NCI-H2081 (cell line): ENCODE measurements at places on chromosomes 7 and 10.

DNA sequence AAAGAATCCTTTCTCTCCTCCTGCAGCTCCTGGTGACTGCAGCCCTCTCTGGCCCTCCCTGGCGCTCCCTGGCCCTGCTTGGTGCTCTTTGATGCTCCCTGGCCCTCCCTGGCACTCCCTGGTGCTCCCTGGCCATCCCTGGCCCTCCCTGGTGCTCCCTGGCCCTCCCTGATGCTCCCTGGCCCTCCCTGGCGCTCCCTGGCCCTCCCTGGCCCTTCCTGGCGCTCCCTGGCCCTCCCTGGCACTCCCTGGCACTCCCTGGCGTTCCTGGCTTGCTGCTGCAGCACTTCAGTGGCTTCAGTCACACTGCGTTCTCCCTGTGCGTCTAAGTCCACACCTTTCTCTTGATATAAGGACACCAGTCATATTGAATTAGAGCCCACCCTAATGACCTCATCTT, 15.2 kb upstream of the FGFR2 start:
- DNase-seq: no peak

DNA sequence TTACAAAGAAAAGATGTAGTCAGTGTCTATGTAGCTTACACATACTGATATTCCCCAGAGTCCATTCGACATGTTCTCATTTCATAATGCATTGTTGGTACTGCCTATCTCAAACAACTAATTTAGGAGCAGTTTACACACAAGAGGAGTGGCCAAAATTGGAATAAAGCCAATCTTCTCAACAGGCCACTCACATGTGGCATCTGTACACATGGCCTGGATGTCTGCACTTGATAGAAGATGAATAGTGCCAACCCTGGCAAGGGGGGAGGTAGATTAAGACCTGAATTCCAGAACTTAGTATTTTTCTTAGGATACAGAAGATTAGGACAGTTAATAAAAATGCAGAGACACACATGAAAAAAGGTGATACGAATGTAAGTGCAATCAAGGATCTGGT, 125.3 kb upstream of the STARD3NL start:
- DNase-seq: peak; percentile 3

DNA sequence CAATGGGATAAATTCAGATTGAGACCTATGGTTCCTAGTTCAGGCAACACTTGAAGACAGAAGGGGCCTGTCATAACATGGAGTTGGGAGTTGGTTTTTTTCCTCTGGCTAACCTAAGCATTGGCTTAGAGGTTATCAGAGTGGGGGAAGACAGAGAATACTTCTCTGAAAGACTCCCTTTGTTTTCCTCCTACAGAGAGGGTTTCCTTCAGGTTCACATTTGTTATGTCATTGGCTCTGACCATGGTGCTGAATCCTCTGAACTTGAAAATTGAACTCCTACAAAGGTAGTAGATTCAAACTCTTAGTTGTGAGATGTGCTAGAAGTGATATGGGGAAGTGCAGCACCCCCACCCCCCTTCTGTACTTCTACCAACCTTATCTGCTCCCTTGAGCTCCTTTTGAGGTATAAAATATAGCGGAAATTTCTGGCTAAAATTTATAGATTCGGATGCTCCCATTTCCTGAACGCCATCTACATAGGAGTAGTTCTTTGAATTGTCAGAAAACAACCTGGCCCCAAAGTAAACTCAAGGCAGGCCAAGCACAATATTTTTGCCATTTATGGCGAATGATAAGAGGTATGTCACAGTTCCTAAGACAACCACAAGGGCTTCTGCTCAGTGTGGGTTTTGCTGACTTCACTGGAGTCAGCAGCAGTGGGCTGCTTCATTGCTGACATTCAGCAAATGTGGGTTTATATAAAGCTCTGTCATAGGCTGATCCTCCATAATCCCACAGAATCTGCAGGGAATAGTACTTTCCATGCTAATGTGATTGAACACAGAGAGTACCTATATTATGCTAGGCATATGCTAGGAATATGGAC, 131.6 kb upstream of the KLF14 start:
- no peak for DNase-seq

GRCh38 chr10:133279326-133280226, 2.9 kb upstream of the ADAM8 start:
- no peak for DNase-seq

DNA sequence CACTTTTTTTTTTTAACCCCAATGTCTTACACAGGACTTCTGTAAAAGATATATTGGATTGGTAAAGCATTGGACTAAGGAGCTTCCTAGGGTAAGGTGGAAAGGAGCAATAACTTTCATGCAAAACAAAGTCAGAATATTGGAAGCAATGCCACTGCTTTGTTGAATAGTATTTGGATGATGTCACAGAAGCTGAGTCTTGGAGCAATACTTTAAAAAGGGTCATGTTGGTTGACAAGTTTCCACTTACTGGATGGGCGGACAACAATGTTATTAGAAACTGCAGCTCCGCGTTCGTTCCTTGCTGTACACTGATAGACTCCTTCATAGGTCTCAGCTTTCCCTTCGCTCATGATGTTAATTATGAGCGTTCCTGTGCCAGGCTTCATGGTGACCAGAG, 101.9 kb upstream of the LAMB4 start:
- no peak for DNase-seq

DNA sequence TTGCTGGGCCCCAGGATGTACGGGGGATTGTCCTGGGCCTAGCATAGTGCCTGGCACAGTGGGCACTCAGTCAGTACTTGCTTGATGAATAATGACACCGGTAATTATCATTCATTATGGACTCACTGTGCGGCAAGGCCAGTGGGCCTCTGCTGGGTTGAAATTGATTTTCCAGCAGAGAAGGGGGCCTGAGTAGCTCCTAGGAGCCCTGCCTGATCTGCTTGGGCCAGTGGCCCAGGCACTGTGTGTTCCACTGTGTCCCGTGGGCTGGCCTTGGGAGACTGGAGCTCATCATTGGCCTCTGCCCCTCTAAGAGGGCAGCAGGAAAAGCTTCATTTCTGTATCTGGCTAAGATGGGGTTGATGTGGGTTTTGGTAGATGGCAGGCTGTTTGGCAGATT, 1.4 kb downstream of the CHST3 start:
- DNase-seq: no peak

- DNase-seq: peak; percentile 5
Observed at GRCh38 chr10:48608279-48608681, 3.4 kb upstream of the ARHGAP22 start.

DNA sequence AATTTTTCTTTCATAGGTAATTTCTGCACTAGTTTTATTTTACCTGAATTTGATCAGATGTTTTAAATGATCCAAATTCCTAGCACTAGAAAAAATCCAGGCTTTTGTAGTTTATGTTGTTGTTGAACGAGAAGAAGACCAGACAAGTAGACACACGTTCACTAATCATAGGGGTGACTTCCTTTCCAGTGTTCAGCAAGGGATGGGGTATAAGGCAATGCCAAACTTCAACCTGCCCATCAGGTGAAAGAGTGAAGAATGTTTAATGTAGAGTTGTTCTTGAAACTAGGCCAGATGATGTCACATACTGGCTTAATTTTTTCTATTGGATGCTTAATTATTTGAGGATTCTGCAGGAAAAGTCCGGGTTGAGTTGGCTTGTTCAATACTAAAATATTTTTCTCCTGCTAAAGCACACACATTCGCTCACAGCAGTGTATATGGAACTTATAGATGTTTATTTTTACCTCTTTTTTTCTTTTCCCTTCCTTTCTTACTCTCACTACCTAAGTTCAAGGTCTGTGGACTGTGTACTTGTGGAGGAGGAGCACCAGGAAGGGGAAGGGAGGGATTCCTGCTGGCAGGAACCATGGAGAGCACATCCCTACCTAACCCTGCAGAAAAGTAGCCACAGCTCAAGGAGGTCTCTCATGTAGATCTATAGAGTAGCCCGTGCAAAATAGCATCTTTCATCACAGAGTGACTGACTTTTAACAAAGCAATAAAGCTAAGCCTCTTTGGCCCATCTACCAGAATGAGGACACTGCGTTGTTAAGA, 23.1 kb upstream of the AKR1E2 start:
- DNase-seq: no peak

DNA sequence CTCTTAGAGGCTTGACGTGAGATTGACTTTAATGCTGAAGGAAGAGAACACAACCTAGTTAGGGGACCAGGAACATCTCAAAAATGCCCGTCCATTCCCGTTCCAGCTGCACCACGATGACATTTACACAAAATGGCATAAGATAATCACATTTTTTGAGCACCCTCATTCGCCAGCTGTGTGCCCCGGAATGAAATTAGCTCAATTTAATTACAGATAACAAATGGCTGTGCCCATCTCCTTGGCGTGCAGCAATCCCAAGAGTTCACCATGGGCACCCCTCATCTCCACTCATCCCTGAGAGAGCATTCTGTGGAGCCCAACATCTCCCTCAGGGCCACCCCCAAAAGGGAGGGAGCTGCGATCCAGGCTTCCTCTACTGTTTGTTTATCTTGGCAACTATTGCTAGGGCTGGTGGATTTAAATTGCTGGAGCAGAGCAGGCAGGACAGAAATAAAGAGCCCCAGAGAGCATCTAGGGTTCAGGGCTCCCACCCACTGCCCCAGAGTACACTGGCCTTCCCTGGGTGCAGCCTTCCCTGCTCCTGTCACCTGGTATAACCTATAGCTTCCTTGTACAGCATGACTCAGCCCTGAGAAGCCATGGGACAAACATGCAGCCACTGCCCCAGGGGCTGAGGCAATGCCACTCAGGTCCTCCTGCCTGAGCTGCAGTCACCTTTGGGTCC, 263.5 kb downstream of the ZEB1 start:
- DNase-seq: peak; percentile 2

DNA sequence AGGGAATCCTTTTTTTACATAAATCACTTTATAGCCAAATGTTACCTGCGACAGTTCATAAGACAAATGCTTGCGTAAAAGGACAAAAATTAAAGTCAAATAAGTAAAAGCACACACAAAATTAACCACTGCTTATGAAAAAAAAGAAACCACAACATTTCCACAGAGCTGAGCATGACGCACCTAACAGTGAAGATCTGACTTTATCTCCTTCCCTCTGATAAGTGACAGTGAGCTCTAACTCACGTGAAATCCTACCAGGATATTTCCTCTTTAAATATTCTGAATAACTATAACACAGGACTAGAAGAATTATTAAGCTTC, 225.5 kb downstream of the SFMBT2 start:
- no peak for DNase-seq

DNA sequence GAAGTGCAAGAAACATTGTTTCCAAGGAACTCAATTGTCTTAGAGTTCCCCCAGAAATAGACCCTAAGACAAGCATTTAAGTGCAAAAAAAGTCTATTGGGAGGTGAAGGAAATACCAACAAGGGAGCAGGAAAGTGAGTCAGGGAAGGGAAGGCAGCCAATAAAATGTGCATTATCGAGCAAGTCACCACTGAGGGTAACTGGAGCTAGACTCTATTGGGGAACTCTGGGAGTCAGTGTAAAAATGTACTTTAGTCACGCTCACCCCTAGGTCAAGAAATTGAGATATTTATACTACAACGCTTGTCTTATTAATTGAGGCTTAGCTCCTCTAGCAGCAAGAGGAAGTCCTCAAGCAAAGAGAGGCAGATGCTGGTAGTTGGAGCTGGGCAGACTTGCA, 137.7 kb downstream of the RTKN2 start:
- no peak for DNase-seq

- DNase-seq: no peak
Observed at GRCh38 chr7:114740095-114740494, 181.8 kb upstream of the MDFIC start.

DNA sequence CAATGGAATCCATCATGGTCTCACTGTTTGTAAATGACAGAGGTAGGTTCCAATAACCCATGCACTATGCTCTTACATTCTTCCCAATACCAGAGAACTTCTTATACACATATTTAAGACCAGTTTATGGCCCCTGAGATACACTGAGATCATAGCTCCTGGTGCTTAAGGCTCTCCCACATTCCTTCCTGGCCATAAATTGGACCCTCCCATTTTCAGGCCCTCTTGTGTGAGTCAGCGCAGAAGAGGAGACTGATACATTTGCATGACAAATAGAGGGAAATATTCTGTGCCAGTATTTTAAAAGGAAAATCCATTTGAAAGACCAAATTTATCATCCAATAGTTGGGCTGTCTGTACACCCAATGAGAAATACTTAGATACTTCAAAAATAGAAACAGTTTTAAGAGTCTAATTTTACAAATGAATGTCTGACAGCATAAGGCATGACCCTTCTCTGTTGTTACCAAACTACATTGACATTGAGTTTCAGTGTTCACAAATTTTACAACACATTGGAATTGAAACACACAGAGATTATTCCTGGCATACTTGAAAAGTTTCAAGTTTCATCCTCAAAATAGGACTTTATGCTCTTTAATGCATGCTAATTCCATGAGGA, 35.3 kb downstream of the SLC16A9 start:
- DNase-seq: no peak

GRCh38 chr10:49609283-49610113, 612 bp upstream of the SLC18A3 start:
- DNase-seq: no peak

DNA sequence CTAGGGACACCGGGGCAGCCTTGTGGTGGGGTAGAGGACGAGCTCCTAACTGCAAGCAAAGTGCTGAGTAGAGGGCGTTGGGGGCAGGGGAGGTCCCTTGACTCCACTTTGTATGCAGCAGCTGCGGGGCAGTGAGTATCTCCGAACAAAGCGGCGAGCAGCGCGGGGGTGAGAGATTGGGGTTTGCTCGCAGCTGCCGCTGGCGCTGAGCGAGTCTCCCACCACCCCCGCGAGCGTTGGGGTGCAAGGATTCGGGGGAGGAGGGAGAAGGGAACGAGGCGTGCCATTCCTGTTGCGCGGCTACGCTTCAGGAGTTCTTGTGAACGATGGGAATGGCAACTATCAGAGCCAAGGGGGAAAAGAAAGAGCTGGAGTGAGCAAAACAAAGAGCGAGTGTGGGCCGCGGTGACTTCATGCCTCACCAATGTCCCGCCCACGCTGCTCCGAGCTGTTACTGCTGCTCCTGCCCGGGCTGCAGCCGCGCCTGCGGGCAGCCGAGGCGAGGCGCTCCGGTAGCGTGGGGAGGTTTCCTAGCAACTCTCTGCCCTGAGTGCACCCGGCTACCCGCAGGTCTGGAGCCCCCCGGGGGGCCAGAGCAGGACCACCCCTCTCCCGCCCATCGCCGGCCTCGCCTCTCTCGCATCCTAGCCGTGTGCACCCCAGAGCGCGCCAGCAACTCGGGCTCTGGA, at the start of gene ITGB8:
TSS of gene ITGB8 (plus strand) at position 662 of the 689 bp plus-strand sequence. CDS start 907 bp downstream, outside the sequence.
- peak; percentile 83 for DNase-seq

DNA sequence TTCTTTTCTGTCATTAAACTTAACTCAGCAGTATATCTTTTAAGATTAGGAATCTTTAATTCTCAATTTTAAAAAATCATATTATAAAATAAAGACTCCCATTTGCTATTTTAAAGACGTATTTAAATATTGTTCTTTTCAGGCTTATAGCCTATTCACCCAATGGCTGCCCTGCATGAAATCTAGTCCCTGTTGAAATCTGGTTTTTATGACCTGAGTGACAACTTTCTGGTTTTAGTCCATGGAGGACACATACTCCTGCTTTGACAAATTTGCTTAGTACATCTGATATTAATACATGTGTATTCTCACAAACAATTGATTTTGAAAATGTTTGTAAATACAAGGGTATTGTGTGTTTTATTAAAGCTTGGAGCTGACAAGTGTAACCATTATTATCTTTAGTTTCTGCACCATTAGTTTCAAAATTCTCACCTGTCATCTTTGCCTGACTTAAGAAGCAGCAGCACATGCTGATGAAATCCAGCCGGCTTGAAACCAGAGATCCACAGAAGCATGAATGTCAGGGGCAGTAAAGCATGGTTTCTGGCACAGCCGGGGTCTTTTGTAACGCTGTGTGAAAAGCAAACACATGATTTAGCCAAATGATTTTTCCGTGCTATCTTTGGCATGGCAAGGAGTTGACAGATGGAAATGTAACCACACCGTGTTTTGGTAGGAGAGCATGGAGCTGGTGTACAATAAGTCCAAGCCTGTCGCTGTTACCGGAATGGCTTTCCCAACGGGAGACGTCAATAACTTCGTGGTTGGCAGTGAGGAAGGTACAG, 262.8 kb downstream of the DYNC1I1 start:
- peak; percentile 99 for DNase-seq
